RPMI7951 (cell line): ENCODE measurements at places on chromosomes 12 and 14.

DNA sequence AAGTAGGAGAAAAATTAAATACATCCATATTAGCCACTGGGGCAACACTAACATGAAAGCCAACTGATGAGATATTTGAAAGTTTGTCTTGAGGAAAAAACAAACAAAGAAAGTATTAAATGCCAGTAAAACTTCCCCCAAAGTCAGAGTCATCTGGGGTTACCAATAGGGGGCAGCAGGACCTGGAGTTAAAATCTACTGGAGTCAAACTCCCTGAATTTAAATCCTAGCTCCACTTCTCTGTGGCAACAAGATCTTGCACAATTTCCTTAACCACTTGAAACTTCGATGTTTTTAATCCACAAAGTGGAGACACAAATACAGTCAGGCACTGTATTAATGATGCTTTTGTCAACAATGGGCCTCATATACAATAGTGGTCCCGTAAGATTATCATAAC, 14.4 kb downstream of the PLEKHG7 start:
- DNase-seq, result peak; percentile 34

DNA sequence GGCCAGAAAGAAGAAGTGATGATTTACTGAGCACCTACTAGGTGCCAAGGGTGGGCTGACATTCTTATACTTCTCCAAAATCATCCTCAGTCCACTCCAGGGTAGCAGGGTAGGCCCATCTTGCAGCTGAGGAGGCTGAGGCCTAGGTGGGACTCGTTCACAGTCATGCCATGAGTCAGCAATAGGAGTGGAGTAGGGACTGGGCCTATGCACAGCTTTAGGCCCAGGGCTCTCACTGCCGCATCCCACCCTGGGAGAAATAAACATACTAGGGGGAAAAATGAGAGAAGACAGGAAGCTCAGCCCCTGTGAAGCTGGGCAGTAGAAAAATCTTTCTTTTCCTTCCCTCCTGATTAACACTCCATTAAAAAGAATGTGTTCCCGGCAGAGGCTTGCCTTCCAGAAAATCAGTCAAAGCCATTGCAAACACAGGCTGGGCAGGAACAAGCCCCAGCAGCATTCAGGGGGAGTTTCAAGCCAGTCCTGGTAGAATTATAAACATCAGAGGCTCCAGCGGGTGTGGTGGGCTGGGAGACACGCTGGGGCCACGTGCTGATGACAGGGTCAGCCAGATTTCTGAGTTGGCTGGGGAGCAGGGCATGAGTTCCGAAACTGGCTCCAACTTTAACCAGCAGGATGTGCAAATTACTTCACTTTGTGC, 1.8 kb downstream of the HSPB8 start:
- DNase-seq, result peak; percentile 23

DNA sequence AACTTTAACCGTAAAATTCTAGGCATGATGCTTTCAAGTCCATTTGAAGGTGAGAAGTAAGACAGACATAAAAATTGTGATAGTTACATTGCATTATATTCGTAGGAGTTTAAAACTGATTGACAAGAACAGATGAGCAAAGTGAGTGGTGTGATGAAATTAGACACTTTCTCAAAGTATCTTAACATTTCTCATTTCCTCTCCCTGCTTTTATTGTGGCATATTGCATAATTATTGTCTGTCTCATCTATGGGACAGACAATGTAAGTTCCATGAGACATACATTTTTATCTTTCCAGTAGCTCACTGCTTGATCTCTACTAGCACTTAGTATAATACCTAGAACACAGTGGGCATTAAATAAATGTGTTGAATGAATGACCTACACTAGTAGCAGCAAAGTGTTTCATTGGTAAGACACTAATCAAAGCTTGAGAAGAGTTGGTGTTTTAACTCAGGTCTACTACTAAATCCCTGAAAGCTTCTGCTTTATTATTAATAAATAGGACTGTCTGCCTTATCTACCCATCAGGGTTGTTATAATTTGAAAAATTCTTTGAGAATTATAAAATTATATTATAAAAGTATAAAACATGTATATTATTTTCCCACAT, 19.0 kb downstream of the A2M start:
- no peak for DNase-seq

GRCh38 chr14:22973217-22974032, 8.9 kb downstream of the AJUBA start:
- peak; percentile 68 for DNase-seq

DNA sequence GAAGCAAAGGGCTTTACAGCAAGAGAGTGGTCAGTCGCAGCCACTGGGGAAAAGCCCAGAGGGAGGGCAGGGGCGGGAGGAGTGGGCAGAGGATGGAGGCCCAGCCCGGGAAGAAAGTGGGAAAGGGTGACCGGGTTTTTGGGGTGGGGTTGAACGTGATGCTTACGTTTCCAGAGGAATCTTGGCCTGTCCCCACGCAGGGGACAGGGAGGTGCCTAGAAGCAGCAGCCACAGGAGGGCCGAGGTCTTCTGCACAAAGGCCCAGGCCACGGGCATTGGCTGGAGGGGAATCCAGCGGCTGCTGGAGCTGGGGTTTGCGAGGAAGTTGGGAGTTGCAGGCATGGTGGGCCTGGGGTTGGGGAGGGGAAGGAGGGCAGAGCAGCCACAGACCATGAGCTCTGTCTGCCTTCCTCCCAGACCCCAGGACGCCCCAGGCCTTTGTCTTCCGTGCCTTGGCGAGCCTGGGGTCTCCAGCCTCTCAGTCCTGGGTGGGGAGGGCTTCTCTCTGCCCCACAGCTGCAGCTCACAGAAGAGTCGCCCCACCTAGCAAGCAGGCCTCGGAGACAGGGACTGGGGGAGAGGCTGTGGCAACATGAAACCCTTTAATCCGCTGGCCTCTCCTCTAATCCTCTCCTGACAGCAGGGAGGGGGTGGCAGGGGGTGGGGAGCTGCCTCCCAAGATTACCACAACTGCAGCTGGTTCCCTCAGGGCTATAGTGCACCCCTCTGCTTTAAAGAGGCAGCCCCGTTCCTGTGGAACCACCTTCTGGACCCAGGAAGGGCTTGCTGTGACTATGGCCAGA, at the start of gene CACNA2D4:
Gene CACNA2D4, minus strand, starts transcription at position 572 of the 803 bp plus-strand sequence. Its CDS starts 179 bp downstream, at position 393.
- no peak for DNase-seq

DNA sequence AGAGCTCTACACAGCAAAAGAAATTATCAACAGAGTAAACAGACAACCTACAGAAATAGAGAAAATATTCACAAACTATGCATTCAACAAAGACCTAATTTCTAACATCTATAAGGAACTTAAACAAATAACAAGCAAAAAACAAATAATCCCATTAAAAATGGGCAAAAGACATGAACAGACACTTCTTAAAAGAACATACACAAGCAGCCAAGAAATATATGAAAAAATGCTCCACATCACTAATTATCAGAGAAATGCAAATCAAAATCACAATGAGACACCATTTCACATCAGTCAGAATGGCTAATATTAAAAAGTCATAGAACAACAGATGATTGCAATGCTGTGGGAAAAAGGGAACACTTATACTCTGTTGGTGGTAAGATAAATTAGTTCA, 100.7 kb upstream of the LGR5 start:
- no peak for DNase-seq

DNA sequence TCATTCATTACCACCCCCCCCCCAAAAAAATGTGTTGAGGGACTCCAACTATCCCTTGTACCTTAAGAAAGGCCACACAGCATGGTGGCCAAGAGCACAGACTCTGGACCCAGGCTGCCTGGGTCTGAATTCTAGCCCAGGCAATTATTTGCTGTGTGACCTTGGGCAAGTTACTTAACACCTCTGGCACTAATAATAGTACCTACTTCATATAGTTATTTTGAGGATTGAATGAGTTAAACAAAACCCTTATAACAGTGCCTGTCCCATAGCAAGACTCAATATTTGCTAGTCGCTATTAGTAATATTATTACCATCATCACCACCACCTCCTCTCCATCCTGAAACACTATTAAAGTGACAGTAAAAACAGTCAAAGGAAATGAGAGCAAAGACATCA, 37.2 kb downstream of the NT5DC3 start:
- DNase-seq, result no peak

DNA sequence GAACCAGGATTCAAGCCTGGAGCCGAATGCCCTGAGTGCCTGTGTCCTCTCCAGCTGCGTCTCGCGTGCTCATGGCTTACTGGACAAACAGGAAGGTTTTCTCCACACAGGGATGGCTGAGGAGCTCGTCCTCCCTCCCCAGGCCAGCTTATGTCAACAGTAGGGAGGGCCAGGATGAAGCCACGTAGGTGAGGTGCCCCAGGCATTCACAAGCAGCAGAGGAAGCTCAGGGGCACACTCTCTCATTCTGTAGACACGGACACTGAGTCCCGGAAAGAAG, 49.3 kb downstream of the TRPV4 start:
- DNase-seq, result no peak

DNA sequence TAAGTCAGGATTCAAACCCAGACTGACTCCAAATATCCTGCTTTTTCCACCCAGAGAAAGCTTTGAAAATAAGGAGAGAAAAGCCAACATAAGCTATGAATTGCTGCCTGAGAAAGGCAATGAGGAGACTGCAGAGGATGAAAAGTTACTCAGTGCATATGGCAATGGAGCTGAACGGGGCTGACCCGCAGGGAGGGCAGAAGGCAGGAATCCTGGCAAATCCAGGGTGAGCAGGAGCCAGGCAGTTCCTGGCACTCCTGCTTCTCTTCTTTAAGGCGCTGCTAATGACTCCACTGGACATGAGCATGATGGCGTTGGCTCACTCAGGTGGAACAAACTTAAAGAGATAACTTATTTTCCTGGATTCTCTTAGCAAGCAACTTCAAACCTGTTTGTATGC, 95.2 kb upstream of the TMCC3 start:
- no peak for DNase-seq

DNA sequence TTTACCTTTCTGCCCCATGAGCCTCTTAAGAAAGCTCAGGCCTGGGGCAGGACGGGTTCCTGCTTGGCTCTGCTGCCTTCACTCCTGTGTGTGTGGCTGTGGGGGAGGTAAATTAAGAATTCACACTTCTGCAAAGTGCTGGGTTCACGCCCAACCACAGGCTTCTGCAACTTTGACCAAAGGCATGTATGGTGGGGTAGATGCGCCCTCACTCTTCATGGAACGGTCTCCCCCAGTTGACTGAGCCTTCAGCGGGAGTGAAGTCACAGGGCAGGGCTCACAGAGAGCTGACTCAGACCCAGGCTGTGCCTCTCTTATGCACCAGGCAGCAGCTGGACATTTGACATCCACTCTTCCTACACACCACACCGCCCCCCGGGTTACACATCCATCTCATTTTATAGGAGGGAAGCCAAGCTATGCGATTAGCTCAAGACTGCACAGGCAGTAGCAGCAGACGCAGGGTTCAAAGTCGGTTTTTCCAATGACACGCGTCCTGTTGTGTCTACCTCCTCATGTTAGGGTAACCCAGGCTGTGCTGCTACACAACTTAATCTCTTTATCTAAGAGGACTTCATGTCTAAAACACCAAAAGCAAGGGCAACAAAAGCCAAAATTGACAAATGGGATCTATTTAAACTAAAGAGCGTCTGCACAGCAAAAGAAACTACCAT, 15.4 kb upstream of the BCL11B start:
- DNase-seq, result peak; percentile 25
